ENCODE measurements at places on chromosomes 11 and 22.

GRCh38 chr11:86983021-86983488 is 27.9 kb upstream of the FZD4 start:
- DNase-seq: no peak

- DNase-seq: no peak
Observed at GRCh38 chr22:34475886-34476285, 555.6 kb upstream of the LARGE1 start.

- no peak for DNase-seq
Observed at GRCh38 chr11:121996574-121996973, 119.4 kb downstream of the BLID start.

GRCh38 chr11:96713301-96713700 is 323.5 kb downstream of the JRKL start:
- no peak for DNase-seq
